CD8-positive, alpha-beta T cell (primary cell): ENCODE measurements at places on chromosomes 6 and 20. TPM values are rescaled to one million over a fixed set of nuclear protein-coding genes. Genes with fewer than 3 reads are reported as not detected.

The ZNF451 gene
- 132 TPM for total RNA-seq

The FAM209B gene
- 2.9 TPM for total RNA-seq

The SLC26A8 gene
- not detected for total RNA-seq

The MUC22 gene
- total RNA-seq, result not detected

The INSM1 gene
- not detected for total RNA-seq

The FAM184A gene
- 0.79 TPM for total RNA-seq

The ACTL10 gene
- 0.65 TPM for total RNA-seq

The SNX21 gene
- 0.46 TPM for total RNA-seq

The PXDC1 gene
- total RNA-seq, result 0.35 TPM

The NFATC2 gene
- total RNA-seq, result 34.9 TPM

The TINAG gene
- total RNA-seq, result not detected

The SRC gene
- 2.3 TPM for total RNA-seq
